ENCODE measurements at places on chromosomes 16 and 17.

- DNase-seq, result no peak
Observed at GRCh38 chr16:85326113-85326793, 214.0 kb upstream of the CIBAR2 start.

GRCh38 chr17:37338847-37339246 is 36.9 kb upstream of the C17orf78 start:
- DNase-seq, result no peak

DNA sequence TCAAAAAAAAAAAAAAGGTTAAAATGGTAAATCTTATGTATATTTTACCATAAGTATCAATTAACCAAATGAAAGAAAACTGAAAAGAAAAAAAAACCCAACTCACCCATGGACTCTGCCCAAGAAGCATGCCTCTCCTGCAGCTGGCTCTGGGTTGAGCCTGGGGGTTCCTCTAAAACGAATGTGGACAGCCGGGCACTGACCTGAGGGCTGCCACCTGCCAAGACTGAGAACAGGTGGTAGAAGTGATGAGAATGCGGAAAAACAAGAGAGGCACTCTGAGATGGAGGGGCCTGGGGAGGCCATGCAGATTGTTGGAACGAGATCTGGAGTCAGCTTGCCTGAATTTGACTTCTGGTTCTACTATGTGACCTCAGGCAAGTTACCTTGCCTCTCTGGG is 85.5 kb upstream of the MSI2 start:
- no peak for DNase-seq

DNA sequence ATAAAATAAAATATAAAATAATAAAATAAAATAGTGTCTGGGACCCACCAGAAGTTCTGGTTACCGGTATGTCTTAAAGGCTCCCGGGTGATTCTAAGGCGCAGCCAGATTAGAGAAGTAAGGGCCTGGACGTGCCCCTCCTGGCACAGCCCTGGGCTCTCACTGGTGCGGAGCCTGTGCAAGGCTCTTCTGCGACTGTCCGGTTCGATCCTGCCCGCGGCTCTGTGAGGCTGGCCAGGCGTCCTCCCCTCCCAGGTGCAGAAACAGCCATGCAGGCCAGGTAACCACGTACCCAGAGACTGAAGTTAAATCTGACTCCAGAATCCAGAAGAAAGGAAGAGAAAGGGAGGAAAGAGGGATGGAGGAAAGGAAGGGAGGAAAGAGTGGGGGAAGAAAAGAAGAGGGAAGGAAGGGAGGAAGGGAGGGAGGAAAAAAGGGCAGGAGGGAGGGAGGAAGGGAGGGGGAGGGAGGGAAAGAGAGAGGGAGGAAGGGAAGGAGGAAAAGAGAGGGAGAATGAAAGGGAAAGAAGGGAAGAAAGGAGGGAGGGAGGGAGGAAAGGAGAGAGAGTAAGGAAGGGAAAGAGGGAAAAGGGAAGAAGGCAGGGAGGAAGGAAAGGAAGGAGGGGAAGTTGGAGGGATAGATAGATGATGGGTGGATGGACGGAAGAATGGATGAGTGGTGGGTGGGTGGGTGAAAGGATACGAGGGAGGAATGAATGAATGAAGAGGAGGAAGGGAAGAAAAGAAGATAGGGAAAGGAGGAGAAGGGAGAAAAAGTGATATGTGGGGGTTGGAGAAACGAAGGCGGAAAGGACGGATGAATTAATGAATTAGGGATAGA is 42.3 kb downstream of the C16orf82 start:
- DNase-seq, result no peak

GRCh38 chr17:77693301-77693700 is 265.2 kb upstream of the TNRC6C start:
- DNase-seq, result no peak

DNA sequence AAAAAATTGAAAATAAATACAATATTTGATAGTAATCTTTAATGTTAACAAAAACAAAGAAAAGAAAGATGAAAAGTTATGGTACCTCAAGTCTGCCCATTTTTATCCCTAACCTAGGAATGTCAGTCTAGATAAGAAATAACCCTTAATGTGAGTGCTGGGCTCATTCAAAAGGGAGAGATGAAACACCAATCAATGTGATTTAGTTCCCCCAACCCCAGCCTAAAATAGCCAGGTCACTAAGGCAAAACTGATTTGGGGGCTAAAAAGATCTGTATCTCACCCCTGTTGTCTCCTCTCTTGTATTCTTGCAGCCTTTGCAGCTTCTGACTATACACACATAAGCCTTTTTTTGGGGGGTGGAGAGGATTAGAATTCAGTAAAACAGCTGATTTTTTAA is 3.2 kb upstream of the IGF2BP1 start:
- DNase-seq, result no peak

DNA sequence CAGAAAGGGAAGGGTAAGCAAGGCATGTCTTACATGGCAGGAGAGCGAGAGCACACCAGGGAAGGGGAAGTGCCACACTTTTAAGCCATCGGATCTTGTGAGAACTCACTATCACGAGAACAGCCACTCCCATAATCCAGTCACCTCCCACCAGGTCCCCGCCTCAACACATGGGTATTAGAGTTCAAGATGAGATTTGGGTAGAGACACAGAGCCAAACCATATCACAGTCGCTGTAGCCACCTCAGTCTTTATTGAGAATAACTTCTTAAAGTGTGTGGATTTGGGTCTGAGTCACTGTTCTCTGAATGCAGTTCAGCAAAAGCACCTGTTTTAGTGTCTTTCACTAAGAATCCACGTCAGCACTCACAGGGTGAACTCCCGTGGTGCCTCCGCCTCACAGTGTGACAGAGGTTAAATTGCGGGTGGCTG is 195.2 kb upstream of the CHMP6 start:
- no peak for DNase-seq

- no peak for DNase-seq
Observed at GRCh38 chr17:30600830-30601494, 123.8 kb downstream of the GOSR1 start.

DNA sequence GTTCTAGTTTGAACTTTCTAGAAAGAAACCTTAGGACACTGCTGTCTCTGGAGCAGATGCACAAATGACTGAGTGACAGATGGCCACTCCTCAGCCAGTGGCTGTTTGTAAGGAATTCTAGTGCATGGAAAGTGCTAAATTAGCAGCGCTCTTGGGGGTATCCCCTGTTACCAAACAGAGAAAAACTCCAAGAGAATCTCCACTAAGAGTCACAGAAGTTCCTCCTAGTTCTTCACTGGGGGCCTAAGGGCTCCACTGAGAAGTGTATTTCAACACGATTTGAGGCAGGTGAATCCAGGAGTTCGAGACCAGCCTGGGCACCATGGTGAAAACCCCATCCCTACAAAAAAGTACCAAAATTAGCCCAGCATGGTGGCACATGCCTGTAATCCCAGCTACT is 18.1 kb upstream of the IRF8 start:
- DNase-seq, result no peak
